Cardiac fibroblast (primary cell): ENCODE measurements at places on chromosomes 5 and 9.

DNA sequence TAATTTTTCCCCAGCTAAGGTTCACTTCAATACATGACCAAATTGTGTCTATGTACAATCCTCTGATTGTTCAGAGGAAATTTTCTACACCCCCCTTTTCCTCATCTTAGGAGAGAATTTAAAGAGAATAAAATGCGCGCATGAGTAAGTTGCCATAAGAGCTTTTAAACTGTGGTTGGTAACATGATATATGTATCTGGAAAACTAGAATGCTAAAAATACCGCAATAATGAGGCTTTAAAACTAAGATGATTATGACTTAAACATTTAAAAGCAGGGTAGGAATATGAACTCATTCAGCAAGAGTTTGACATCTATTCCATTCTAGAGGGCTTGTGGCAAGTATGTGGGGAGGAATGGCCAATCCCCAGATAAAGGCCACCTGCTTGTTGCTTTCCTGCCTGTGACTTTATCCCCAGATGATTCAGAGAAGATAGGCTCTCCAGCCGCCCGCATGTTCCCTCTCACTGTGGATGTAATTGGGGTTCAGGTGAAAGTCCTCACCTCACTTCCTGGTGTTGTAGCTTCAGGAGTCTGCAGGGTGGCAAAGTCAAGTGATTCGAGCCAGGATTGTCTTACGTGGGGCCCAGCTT lies 26.5 kb upstream of the BASP1 start:
- no peak for DNase-seq

GRCh38 chr5:95817430-95817829 lies 5.1 kb downstream of the GLRX start:
- DNase-seq, result no peak

- DNase-seq, result no peak
Measured at GRCh38 chr5:79585116-79585515, 27.1 kb upstream of the TENT2 start.

DNA sequence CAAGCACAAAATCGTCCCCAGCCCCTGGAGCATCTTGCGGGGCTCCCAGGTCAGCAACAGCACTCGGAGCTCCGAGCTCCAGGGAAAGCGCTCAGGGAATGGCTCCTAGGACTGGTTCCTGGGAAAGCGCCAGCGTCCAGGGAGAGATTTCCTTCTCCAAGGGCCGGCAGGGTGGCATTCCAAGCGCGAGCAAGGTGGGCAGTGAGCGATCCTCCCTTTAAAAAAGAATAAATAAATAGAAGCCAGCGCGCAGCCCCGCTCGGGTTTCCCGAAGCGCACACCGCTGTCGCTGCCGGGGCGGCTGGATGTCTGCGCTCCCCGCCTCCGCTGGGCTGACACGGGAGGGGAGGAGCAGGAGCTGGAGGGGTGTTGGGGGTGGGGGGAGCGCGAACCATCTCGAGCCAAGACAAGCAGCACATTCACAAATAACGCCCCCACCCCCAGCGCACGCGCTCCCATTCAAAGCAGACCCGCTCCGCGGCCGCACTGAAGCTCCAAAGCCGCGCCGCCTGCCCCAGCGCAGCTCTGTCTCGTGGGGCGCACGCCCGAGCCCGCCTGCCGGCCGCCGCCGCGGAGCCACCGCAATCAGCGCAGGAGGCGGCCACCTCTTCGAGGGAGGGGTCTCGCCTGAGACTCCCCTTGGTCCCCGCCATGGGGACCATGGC lies 327.4 kb downstream of the SH3GL2 start:
- peak; percentile 14 for DNase-seq

- DNase-seq, result no peak
Measured at GRCh38 chr9:6901180-6901579, 143.4 kb downstream of the KDM4C start.

- no peak for DNase-seq
Measured at GRCh38 chr5:56251918-56252553, 18.9 kb upstream of the ANKRD55 start.

DNA sequence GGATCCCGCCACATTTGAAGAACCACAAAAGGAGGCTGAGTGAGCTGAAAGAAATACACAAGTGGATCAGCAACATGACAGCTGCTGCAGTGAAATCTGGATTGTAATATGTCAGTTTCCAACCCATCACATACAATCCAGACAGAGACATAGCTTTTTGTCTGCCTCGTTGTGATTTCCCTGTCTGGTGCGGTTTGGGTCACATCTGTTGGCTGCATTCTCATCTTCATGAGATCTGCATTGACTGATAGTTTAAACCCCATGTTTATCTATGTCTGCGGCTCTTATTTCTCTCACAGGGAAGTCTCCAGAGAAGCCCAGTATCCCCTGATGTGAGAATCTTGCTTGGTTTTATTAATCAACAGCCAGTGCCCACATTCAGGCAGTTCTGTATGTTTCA lies 403.1 kb upstream of the ZNF608 start:
- DNase-seq, result no peak

- DNase-seq, result peak; percentile 46
Measured at GRCh38 chr9:22682961-22683699, 236.5 kb downstream of the DMRTA1 start.

DNA sequence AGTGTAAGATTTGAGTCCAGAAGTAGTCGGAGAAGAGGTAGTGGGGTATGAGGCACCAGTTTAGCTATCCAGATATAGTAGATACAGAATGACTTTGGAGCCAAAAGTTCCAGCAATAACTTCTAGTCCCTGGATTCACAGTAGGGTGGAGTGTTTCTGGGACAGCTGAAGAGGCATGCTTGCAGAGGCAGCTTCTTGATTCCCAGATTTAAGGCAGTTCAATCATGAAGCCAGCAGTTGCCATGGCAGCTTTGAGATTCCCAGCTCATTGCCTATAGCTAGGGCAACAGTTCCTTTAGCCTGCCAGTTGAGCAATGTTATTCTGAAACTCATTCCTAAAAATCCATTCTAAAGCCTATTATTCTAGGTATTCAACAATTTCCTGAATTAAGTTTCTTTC lies 79.2 kb downstream of the LIX1 start:
- DNase-seq, result no peak

GRCh38 chr5:147573211-147573610 lies 63.3 kb upstream of the DPYSL3 start:
- DNase-seq, result no peak

DNA sequence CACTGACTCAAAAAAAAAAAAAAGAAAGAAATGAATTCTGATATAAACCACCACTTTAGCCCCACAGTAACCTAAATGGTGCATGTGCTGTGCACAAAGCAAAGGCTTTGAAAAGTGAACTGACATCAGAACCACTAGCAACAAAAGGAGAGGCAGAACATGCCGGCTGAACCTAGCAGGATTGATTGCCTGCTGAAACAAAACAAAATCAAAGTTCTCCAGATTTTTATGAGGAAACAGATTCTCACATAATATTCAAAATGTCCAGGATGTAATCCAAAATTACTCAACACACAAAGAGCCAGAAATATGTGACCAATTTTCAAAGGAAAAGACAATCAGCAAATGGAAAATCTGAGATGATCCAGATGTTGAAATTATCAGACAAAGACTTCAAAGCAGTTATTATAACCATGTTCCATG lies 37.9 kb downstream of the UBTD2 start:
- peak; percentile 25 for DNase-seq

DNA sequence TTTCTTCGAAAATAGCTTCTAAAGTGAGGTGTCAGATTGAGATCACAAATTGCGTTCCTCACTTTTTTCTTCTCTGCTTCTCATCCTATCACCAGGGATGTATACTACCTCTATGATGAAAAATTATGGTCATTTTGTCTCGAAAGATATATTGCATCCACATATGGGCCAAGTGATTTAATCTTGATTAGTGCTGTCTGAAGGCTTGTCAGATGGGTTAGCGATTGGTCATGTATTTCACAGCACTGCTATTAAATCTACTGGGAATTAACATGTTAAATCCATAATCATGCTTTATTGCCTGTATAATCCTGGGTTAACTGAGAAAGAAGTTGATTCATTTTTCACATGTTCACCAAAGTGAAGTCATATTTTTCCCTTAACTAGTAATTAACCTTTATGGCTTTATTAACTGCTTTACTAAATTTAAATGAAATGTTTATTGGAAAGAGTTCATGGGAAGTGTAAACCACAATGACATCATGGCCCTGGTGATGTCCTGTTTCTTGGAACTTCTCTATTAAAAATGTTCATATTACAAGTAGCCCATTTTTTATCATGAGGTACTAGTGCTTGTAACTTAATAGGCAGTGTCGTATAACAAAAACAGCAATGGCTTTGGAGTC lies 193.3 kb downstream of the SMC2 start:
- DNase-seq, result peak; percentile 25

DNA sequence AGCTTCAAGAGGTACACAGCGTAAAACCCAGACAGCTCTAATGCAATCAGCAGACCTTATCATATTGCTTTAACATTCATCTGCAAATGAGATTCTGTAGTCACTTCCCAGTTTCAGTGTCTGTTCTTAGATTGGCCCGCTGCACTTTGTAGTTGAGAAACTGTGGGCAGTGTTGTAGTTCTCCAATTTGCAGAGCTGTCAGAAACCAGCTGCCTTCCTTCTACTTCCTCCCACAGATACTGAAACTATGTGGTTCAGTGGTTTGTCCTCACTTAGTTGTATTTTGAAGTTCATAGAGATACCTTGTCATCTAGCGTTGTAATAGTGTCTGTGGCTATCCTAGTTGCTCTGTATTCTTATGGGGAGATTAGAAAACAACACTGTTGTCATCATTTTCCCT lies 39.6 kb upstream of the TRIM36 start:
- peak; percentile 12 for DNase-seq

DNA sequence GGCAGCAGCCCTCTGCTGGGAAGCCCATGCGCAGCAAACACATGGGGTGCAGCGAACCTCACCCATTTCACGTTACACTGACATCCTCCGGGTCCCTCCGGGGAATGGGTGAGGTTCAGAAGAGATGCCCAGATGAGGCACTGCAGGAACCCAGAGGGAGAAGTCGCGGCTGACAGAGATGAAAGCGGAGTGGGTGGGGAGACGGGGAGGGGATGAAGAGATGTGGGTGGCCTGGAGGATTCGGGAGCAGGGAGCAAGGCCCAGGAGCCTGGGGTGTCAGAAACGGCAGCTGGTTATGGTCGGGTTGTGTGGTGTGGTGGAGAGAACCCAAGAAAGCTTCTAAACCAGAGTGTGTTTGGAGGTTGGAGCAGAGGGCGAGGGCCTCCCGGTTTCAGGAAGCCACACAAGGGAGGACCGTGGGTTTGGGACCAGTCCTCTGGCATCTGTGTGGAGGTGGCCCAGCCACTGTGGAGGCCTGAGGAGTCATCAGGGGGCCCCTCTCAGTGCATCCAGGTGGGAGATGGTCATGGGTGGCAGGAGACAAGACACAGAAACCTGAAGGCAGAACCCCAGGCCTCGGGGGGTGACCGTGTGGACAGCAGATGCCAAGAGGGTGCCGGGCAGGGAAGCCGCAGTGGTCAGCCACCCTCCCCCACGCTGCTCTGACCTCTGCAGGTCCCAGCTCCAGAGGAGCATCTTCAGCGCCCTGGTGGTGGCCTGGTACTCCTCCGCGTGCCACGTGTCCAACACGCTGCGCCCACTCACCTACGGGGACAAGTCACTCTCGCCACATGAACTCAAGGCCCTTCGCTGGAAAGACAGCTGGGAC lies 8.6 kb downstream of the UCK1 start:
- no peak for DNase-seq

DNA sequence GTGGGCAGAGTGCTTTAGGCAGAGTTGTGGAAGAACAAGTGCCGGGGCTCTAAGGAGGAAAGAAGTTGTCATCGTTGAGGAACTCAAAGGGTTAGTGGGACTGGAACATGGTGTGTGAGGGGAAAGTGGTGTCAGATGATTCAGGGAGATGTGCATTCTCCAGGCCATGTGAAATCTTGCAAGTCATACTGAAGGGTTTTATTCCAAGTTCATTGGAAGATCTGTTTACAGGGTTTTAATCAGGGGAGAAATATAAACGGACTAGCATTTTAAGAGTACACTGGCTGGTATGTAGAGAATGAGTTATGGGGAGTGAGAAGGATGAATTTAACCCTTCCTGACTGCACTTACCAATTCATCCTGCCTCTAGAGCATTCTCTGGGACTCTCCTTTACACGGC lies 49.3 kb downstream of the NR2F1 start:
- DNase-seq, result no peak

GRCh38 chr9:136900988-136901515 lies 14.7 kb downstream of the TRAF2 start:
- DNase-seq, result no peak

DNA sequence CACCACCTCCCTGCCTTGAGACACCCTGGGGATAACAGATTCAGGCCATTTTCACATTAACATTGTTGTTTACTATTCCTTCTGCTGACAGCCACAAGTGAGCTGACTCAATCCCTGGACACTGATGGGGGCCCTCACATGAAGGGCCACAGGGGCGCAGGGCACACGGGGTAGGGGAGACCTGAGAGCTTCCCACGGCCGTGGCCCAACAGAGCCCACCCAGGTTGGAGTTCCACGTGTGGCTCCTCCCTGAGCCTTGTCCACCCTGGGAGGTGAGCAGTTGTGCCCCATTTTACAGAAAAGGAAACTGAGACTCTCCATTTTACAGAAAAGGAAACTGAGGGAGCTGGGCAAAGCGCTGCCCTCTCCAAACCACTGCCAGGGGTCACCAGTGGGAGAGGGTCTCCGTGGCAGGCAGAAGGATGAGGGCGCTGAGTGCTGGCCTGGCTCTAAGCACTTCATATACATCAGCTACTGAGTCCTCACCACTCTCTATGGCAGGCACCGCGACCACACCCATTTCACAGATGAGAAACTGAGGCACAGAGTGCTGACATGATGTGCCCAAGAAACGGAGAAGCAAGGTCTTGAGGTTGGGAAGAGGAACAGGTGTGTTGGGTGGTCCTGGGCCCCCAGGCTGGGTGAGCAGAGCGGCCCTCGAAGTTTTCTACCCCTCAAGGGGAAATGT lies 2.3 kb downstream of the NINJ1 start:
- DNase-seq, result no peak

- peak; percentile 50 for DNase-seq
Measured at GRCh38 chr5:171418982-171419687, at the start of gene FGF18. TSS of gene FGF18 (plus strand) at chr5:171419647. CDS start at chr5:171420200, 553 bp downstream.

- peak; percentile 33 for DNase-seq
Measured at GRCh38 chr5:75756981-75757380, 39.7 kb upstream of the POC5 start.

- DNase-seq, result no peak
Measured at GRCh38 chr9:14242150-14242805, 71.7 kb downstream of the NFIB start.
